ENCODE measurements at places on chromosomes 12 and 14. TPM values are rescaled to one million over a fixed set of nuclear protein-coding genes. Genes with fewer than 3 reads are reported as not detected.
A peak's percentile ranks its signal among the peaks of the same experiment; 100 is the strongest.

Gene RIN3
- total RNA-seq: 6.0 TPM

Gene DACT1
- total RNA-seq: 12.2 TPM

Gene TCL1A
- not detected for total RNA-seq

DNA sequence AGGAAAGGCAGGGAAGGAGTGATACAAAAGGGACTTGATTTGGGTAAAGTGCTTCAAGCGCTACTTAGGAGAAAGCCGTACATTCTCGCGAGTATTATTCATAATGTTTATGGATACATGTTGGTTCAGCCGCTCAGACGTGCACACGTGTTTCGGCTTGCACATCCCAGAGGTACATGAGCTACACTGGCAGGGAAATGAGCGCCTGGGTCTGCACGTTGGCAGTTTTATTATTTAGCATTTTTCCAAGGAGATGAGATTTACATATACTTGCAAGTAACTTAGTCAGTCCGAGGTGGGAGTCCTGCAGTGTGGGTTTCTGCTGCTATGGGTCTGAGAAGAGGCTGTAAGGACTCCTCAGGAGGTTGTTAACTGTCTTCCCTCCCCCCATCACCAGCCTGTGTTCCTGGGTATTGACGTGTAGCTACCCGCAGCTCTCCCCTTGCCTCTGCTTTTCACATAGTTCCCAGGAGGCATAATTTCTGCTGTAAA lies 1.5 kb downstream of the PRKCH start:
- peak; percentile 4 for DNase-seq

Gene RASSF9
- 2.2 TPM for total RNA-seq

GRCh38 chr12:79961411-79961810 lies 26.5 kb upstream of the PPP1R12A start:
- DNase-seq: no peak

- no peak for DNase-seq
Measured at GRCh38 chr12:93317227-93317626, 60.5 kb upstream of the NUDT4 start.

DNA sequence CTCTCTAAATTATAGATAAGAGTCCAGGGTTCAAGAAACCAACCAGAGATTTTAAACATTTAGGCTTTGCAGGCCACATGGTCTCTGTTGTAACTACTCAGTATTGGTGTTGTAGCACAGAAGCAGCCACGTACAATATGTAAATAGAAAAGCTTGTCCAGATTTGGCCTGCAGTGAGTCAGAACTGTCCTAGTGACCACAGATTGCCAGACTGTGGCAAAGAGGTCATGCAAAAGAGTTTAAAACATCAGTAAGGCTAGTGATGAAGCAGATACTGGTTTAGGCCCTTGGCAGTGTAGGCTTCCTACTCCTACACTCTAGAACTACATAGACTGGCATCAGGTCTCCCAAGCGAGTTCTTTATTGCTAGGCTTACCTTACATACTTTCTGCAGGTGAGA lies 117.6 kb upstream of the GARIN6 start:
- DNase-seq: peak; percentile 25

DNA sequence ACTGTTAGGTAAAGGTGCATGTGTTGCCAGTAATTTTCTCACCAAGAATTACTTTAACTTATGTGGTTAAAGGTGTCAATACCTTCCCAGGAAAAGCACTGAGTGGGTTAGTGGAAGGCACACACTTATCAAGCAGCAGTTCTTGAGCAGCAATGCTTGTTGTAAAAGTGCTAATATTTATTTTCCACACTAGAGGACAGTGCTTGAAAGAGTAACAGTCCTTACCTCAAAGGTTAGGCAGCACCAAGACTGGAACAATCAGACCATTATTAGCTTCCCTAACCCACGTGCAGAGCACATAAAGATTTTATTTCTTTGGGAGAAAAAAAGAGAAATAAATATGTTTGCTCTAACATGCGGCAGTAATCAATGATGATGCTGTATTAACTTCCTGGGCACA lies 48.8 kb upstream of the KRR1 start:
- peak; percentile 7 for DNase-seq

Gene LMNTD1
- total RNA-seq: 0.08 TPM

DNA sequence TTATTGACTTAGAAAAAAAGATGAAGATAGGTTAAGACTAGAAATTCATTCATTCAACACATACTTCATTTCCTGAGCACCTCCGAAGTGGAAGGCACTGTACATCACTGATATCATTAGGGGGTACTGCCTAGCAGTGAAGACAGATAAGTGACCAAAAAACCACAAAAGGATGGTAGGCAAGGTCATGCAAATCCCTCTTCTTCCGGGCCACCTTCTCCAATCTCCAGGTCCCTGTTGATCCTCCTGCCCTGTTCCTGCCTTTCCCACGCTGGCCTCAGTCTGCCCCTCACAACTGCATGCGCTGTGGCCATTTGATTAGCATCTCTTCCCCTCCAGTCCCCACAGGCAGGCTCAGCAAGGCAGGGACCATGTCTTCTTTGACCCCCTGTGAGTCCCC lies 60.8 kb downstream of the SETD3 start:
- no peak for DNase-seq

Gene CCDC197
- total RNA-seq: not detected

Gene FGF6
- total RNA-seq: not detected

GRCh38 chr12:32296567-32296966 lies 102.8 kb upstream of the FGD4 start:
- peak; percentile 79 for DNase-seq

DNA sequence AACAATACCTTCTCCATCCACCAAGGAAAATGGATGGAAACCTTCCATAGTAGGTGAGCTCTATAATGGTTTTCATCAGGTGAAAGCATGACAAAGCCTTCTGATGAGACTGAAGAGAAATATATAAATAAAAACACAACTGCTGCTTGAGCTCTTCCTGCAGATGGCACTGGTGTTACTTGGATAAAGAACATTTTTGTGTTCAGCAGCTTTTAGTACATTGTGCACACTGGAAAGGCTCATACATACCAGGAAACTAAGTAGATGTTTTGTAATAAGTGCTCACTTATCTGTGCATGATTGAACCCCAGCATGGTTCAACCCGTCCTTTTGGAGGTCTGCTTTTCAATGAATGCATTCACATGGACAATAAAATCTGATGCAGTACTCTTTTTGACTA lies 357.3 kb upstream of the MIS18BP1 start:
- DNase-seq: peak; percentile 10

Measured in kidney epithelial cell (primary cell).